Neural crest cell (in vitro differentiated cells): ENCODE measurements at places on chromosomes 2 and 18. TPM values are rescaled to one million over a fixed set of nuclear protein-coding genes. Genes with fewer than 3 reads are reported as not detected.
A peak's percentile ranks its signal among the peaks of the same experiment; 100 is the strongest.

DNA sequence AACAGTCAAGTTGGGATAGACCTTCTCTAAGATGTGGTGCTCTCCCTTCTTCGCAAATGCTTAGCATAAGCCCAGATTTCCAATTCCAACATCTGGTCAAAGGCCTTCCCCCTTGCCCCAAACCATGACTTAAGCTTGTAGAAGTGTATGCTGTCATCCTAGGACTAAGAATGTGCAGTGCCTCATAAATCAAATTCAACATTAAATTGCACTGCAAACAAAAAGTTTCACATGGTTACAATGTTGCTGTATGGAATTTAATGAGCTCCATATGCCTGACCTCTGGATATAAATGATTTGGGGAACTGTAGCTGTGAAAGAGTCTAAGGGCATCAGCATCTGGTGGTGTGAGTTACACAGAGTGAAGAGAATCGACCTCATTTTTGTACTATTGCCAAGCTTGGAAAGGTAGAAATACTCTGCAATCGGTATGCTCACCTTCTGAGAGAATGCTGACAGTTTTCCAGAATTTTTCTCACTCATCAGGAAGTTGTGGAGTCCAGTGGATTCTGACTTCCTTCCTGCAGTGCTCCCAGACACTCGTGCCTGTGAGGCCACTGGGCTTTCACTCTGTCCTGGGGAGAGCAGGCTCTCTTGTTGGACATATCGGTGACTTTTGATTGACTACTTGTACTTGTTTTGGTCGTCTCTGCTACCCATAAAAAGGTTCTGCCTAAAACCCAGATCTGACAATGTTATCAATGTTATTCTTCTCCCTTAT is 40.6 kb downstream of the FASTKD2 start:
- no peak for DNase-seq

DNA sequence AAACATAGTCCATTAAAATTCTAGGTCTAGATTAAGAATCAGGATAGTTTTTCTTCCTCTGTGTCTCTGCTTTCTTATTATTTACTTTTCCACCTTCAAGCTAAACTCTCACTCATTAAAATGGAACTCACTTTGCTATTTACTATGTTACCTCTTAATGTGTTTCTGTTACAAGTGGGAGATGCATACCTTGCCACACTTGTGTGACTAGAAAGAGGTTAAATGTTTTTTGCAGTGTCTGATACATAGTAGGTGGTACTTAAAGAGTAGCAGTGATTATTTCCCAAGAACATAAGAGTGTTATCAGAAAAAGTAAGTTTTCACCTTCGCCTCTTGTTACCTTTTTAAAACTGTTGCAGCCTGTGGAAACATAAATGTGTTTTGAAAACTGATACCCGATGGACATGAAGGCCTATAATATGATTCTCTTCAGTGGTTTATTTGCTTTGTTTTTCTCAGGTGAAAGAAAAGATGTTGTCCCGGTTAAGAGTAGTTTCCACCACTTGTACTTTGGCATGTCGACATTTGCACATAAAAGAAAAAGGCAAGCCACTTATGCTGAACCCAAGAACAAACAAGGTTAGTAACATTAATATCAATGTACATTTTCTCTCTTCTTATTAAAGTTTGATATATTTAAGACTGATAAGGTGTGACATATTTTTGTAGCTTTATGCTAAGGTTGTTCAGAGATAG is 16.6 kb downstream of the ME2 start:
- DNase-seq: no peak

GRCh38 chr2:42848265-42848664 is 55.9 kb upstream of the HAAO start:
- no peak for DNase-seq

GRCh38 chr2:163210430-163210918 is 371.9 kb upstream of the KCNH7 start:
- DNase-seq: no peak

- no peak for DNase-seq
These were observed 270.7 kb downstream of the HRH4 start for GRCh38 chr18:24731158-24731557.

- DNase-seq: no peak
These were observed 94.3 kb downstream of the DGKD start for GRCh38 chr2:233448575-233448974.

Gene MLPH
- total RNA-seq: not detected in 2 replicates

DNA sequence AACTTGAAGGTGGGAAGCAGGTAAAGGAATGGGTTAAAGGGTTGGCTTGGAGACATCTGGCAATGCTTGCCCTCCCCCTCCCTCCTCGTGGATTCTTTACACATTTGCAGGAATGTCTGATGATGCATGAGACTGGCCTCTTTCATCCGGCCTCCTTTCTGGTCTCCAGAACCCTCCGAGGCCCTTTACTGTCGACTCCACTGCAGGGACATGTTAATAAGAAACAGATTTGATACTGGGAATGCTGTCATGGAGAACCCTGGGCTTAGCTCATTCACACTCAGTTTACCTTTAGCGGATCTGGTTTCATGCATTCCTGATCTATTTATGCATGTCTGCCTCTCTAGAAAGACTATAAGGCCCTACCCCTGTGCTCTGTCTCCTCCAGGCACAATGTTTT is 238.7 kb downstream of the TGIF1 start:
- no peak for DNase-seq

GRCh38 chr2:149739171-149739882 is 151.8 kb upstream of the MMADHC start:
- no peak for DNase-seq

GRCh38 chr2:6864231-6864754 is 1.4 kb downstream of the CMPK2 start:
- DNase-seq: no peak

Gene TSPYL6
- total RNA-seq: not detected in 2 replicates

DNA sequence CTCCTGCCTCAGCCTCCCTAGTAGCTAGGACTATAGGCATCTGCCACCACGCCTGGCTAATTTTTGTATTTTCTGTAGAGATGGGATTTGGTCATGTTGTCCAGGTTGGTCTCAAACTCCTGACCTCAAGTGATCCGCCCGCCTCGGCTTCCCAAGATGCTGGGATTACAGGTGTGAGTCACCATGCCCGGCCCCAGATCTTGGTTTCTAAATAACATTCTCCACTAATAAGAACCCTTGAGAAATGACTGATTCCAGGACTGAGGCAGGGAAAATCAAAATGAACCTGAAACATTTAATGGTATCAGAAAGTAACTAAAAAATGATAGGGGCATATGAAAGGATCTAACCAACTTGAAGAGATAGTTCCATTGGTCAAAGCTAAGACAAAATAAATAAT is 34.0 kb downstream of the BMPR2 start:
- no peak for DNase-seq

Gene ARHGAP25
- total RNA-seq: 2.5 and 3.0 TPM in 2 replicates

DNA sequence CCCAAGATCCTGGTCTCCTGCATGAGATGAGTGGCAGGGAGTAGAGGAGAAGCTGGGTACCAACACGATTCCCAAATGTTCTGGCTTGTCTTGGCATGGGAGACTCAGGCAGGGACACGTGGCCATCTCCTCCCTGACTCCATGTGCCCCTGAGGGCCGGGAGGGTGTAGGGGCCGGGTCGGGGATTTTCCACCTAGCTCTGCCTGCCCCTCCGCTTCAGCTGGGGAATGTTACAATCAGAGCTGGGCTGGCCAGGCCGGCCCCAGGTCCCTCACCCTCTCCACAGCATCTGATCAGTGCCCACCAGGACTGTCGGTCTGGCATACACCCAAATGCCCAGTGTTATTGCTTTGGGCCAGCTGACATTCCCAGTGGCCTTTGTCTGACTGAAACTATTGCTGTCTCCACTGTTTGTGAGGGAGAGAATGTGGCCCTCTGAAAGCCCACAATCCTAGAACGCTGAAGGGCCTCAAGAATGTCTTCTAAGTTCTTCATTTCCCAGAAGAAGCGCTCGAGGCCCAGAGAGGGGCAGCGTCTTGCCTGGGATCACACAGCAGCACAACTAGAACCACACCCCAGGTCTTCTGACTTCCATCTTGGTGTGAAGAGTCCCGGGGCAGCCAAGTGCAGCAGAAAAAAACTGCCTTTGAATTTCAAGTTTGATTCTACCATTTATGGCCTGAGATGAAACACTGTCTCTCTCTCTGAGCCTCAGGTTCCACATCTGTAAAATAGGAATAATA is 23.2 kb downstream of the KCNK3 start:
- DNase-seq: no peak

DNA sequence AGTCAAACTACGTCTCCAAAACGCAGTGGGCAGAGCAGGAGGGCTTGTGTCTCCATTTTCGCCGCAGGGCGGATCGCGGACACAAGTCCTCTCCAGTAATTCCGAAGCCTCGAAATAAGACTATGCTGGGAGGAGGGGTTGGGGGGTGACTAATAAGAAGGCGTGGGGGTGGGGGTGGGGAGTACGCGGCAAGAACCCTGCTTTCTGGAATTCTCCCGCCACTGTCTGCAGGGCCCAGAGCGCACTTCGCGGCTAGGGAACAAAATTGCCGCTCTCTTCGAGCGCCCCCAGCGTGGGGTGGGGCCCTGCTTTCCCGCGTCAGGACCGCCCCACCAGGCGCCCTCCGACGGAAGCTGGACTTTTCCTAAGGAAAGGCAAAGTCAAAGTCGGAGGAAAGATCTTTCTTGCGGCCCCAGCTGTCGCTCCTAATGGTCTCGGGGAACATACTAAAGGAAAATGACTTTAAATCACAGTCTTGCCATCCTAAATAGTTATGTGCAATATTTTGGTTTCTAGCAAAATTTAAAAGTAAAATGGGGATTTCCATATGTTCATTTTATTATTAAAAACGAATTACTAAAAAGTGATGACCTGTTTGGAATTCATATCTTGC is 11.9 kb downstream of the NR4A2 start:
- peak; percentile 18 for DNase-seq
